ENCODE measurements at places on chromosomes 6 and 20. TPM values are rescaled to one million over a fixed set of nuclear protein-coding genes. Genes with fewer than 3 reads are reported as not detected.
A peak's percentile ranks its signal among the peaks of the same experiment; 100 is the strongest.

DNA sequence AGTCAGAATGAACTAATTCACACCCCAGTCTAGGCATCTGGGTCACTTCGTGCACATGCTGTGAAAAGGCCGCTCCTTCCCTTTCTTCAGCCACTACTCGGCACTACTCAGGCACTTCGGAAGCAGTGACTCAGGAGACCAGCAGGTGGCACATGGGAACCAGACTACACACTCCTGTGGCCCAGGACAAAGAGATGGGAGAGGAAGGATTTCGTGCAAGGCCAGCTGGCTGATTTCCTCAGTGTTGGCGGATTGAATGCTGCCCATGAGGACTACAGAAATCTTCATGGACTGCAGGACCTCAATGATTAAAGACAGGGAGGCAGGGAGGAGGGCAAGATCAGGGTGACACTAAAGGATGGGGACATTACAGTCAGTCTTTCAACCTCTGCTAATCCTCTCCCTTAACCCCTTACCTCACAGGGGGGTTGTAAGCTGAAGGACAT is 117.8 kb upstream of the SPACA1 start:
- peak; percentile 85 for DNase-seq

FERMT1 gene
- 5.7 TPM for total RNA-seq

DNA sequence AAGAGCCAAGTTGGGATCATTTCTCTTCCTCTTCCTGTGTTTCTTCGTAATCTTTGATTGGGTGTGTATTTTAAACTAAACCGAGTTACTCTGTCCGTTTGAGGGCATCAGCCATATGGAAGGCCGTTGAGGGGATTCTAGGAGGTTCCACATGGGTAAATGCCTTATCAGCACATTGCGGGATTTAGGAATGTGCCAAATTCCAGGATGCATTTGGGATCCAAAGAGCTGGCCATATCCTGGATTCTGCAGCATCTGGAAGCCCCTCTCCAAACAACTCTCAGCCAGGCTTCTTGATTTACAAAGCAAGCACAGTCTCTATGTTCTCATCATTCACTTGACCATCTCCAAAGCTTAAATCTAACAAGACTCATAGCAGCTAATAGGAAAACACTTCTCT is 67.6 kb upstream of the RIN2 start:
- DNase-seq = peak; percentile 6

TSHZ2 gene
- 1.3 TPM for total RNA-seq

CDC25B gene
- total RNA-seq = 39.7 TPM

CLVS2 gene
- under 0.01 TPM for total RNA-seq

- no peak for DNase-seq
These were observed 23.3 kb downstream of the HSF2 start for GRCh38 chr6:122422614-122423267.

- DNase-seq = no peak
These were observed 19.9 kb downstream of the GLYATL3 start for GRCh38 chr6:49519660-49520059.

- DNase-seq = peak; percentile 78
These were observed 12.2 kb upstream of the KCNK15 start for GRCh38 chr20:44733341-44734069.

DNA sequence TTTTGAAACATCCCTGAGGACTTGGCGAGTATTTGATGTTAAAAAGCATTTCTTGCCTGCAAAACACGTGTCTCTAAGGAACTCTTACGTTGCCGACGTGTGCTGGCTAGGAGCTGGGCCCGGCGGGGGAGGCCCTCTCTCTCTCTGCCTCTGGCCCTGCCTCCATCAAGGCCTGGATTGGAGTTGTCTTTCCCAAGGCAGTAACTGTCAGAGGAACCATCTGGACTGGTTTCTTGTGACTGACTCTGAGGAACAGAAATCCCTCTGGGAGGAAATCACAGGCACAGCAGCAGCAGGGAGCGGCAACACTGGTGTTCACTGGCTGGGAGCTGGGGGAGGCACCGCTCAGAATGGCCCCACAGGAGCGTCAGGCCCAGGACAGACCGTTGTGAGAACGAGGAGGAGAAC is 244.2 kb downstream of the NRN1 start:
- DNase-seq = no peak

- DNase-seq = no peak
These were observed 676.6 kb upstream of the EPHA7 start for GRCh38 chr6:94095961-94096360.

RPP40 gene
- 89.5 TPM for total RNA-seq

RARS2 gene
- 38.9 TPM for total RNA-seq

DNA sequence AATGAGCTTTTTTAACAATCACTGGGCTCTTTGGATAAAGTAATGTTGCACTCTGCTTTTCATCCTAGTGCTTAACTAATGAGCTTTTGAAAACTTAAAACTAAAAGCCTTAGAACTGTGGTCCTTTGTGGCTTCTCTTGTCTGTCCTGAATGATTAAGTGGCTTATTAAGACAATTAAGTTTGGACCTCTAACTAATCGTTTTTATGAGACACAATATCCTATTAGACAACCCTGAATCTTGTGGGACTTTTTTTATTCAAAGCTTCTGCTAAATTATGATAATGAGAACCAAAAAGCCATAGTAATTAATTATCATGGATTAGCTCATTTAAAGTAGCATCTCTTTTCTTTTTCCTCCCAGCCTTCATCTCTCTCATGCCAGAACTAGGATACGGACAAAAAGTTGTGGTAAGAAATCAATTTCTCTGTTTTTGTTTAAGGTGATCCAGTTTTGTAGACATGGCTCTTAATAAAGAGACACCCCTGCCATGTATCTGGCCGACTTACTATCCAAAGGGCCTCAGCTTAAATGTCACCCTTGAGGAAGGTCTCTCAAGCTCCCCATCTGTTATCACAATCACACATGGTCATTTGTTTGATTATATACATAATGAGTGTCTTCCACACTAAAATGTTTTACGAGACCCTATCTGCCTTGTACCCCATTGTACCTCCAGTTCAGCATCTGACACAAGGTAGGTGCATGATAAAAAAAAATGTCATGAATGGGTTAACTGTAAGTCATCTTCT is 384.4 kb upstream of the IRAK1BP1 start:
- DNase-seq = no peak

- DNase-seq = peak; percentile 41
These were observed 8.7 kb upstream of the ILRUN start for GRCh38 chr6:34705241-34705640.

ATP6V1G2 gene
- 1.5 TPM for total RNA-seq

DNA sequence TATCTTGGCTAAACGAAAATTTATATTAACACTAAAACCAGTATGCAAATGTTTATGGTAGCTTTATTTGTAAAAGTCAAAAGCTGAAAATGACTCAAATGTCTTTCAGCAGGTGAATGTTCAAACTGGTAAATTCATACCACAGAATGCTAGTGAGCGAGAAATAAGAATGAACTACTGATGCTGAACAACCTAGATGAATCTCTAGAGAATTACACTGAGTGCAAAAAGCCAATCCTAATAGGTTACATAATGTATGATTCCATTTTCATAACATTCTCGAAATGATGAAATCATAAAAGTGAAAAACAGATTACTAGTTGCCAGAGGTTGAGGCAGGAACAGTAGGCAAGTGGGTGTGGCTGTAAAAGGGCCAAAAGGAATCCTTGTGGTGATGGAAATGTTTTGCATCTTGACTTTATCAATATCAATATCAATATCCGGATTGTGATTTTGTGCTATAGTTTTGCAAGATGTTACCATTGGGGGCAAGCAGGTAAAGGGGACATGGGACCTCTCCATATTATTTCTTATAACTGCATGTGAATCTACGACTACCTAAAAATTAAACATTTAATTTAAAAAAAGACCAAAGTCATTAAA is 26.1 kb downstream of the ZNF311 start:
- DNase-seq = no peak

GRCh38 chr20:5845681-5846615 is 95.7 kb downstream of the SHLD1 start:
- DNase-seq = no peak

DNA sequence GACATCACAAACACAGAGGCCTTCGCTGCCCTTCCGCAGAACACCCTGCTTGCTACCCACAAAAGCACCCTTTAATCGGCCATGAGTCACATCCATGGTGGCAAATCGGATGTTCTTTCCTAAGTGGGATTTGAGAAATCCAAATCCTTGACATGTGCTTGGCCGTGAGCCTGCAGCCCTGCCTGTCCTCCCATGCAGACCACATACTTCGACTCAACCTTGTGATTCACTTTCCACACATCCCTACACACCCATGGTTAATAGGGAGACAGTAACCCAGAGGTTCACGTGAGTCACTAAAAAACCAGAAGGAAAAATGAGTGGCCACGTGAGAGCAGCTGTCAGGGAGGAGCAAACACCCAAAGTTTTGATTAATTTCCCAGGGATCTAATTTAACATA is 19.4 kb downstream of the RAMACL start:
- peak; percentile 93 for DNase-seq

GRCh38 chr20:41316051-41316450 is 1.5 kb downstream of the ZHX3 start:
- no peak for DNase-seq

TAGAP gene
- not detected for total RNA-seq

GRCh38 chr6:7138046-7138531 is 30.3 kb downstream of the RREB1 start:
- no peak for DNase-seq

TMEM200A gene
- total RNA-seq = not detected

DNA sequence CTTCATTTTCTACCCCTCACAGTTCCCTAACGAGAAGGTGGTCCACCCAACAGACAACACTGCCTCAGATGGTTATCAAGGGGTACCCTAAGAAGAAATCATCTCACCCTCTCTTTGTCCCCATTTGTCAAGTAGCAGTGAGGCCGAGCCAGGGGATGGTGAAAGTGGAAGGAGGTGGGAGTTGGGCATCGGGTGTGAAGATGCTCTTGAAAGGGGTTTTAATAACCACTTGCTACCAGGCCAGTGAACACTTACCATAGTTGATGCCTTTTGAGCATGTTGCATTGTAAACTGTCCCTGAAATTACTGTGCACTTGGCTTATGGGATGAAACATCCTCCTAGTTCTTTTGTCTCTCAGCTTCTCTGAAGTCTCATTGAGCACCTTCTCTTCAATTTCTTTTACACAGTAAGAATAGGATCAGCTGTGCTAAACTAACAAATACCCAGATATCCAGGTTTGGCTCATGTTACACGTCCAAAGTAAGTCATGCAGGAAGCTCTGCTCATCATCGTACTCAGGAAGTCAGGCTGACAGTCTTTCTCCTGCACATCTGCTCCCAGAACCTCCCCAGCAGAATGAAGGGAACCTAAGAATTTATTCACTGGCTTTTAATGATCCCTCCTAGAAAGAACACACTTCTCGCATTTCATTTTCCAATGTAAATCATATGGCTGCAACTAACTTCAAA is 13.3 kb downstream of the HLA-DPB1 start:
- DNase-seq = no peak

CYP21A2 gene
- not detected for total RNA-seq

GRCh38 chr6:11971154-11971553 is 41.0 kb upstream of the HIVEP1 start:
- peak; percentile 67 for DNase-seq

DNA sequence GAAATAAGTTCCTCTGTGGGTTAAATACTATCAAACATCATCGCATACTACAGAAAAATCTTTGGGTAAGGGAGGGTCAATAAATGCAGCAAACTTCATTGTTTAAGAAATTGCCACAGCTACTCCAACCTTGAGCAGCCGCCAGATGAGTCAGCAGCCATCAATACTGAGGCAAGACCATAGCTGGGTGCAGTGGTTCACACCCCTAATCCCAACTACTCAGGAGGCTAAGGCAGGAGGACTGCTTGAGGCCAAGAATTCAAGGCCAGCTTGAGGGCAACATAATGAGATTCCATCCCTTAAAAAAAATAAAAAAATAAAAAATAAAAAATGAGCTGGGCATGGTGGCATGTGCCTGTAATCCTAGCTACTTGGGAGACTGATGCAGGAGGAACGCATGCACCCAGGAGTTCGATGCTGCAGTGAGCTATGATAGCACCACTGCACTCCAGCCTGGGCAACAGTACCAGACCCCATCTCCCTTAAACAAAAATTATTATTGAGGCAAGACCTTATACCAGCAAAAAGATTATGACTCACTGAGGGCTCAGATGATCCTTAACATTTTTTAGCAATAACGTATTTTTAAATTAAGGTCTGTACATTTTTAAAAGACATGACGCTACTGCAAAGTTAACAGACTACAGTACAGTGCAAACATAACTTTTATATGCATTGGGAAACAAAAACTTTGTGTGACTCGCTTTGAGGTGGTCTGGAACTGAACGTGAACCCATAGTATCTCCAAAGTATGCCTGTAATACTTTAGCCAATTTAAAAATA is 8.8 kb downstream of the SRPK1 start:
- no peak for DNase-seq

LPA gene
- not detected for total RNA-seq

RTF2 gene
- total RNA-seq = 87.3 TPM

DNA sequence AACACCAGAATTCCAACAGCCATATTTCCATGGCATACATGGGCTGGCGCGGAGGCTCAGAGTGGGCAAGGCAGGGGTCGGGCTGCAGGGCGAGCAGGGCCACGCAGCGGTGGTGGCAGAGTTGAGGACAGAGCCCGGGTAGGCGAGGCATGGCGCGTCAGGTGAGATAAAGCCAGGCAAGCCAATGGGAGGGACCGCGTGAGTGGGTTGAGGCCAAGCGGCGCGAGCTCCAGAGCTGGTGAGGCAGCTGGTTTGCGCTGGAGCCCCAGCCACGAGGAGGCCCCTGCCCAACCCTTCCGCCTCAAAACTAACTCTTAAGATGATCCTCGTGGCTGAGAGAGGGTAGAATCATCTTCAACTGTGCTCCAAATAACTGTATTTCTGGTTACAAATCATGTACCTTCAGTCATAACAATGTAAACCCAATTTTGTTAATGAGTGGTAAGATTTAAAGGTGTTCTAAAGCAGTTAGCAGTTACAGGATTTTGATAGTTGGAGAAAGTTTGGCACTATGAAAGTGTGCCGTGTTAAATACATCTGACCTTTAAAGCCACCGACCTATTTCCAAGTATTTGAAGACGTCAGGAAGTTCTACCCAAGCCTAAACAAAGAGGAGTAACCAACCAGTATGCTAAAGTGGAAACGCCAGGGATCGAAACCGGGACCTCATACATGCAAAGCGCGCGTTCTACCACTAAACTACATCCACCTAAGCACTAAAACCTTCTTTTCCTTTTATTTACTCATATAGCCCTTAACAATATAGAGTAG is 107.9 kb downstream of the GPX5 start:
- peak; percentile 66 for DNase-seq

DNA sequence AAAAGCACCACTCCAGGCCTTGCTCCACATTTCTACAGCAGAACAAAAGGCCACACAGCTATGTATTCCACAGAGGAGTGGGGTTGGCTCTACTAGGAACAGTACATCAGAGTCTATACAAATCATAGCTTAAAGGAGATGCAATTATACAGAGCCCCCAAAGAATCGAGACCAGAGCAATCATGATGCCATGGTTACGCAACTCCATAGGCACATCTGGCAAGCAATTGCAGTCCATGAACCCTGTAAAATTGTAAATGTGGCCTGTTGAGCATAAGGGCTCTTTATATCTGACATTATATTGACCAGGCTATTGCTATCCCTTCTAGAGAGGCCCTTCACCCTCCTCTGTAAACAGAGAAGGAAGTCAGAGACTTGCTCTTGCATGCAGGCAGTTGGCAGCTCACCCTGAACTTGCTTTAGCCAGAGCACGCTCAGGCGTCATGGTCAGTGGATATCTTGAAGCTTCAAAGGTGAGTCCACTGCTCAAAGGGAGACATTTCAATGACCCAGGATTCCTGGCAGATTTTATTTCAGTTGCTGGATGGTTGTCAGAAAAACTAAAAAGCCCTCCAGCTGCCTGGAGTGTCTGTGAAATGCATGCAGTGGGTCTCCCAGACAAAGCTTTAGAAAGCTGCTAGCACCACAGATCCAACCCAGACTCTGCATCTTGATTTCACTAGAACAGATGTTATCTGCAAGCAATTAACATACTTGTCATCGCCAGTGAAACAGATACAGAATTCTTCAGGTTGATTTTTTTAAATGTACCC is 357.2 kb downstream of the CENPW start:
- no peak for DNase-seq

Measured in Daoy (cell line).